ENCODE measurements at places on chromosomes 3 and 15. TPM values are rescaled to one million over a fixed set of nuclear protein-coding genes. Genes with fewer than 3 reads are reported as not detected.

- DNase-seq: peak; percentile 61
Measured at GRCh38 chr15:100131321-100132224, 210.2 kb downstream of the ADAMTS17 start.

DNA sequence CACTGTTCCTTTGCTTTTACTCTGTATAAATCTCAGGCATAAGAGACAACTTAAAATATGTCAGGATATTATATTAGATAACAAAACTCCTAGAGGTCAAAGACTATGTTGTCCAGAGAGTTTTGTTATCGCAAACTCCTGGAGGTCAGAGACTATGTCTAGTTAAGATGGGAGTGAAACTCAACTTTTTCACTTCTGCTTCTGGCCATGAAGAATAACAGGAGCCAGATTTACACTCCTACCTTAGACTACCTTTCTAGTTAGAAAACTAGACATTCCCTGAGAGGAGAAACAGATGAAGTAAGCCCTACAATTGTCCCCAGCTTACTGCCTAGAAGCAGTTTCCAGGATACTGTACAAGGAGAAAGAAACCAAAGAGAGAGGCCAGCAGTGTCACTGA lies 255.4 kb upstream of the UBE2E1 start:
- no peak for DNase-seq

DNA sequence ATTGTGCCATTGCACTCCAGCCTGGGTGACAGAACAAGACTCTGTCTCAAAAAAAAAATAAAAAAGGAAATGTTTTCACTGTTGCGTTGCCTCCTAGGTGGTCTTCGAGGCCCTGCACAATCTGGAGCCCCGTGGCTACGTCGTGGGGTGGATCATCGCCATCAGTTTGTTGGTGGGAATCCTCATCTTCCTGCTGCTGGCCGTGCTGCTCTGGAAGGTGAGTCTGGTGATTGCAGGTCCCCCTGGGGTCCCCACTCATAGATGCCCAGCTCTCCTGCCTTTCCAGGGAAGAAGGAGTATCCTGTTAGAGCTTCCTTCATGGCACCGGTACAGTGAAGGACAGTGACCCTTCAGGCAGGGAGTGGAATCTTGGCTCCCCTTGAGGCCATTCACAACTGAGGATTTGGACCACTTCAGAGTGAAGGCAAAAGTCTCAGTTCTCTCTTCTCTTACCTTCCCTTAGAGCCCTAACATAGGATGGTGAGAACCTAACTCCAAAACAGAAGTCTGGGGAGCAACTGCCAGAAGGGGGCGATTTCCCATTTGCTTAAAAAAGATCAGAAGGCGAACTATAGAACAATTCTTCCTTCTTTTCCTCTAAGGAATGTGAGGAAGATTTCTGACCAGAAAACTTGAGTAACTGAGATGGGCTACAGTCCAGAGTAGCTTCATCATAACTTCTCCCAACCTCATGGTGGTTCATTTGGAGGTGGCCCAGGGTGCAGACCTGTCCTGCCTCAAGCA lies 57.8 kb upstream of the CTDSPL start:
- no peak for DNase-seq

GRCh38 chr3:168585544-168585943 lies 489.8 kb upstream of the GOLIM4 start:
- no peak for DNase-seq

- no peak for DNase-seq
Measured at GRCh38 chr3:43289401-43289800, 3.1 kb downstream of the SNRK start.

- no peak for DNase-seq
Measured at GRCh38 chr3:112351036-112351435, 18.1 kb downstream of the CD200 start.

DNA sequence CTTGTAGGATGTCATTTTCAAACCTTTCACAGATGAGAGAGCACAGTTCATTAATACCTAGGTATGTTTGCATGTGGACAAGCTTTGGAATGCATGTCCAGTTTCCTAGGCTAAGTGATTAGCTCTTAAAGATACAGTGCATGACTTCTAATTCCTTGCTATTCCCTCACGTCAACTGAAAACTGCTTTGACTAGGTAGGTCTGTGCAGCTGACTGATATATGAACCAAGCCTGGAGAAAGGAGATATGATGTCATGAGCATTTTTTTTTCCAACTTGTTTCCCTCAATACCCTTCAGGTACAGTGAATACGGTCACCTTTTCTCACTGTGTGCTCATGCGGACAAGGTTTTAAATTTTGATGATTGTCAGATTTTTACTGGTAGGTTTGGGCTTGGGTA lies 41.6 kb upstream of the TASOR start:
- DNase-seq: no peak

DNA sequence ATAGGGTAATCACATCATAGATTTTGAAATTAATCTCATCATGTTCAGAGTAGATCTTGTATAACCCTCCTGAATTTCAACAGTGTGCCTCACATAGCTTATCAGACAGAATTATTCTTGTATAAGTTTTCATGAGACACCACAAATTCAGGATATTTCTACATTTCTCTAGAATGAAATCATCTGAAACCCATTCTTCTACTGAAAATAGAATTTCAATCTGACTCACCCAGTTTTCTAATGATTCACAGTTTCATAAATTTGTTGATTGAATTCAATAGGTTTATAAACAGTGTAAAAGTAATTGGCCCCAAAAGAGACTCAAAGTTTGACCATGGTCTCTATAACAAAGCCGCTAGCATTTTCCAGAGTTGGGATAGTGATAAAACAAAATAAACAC lies 1082.6 kb upstream of the EPHA6 start:
- DNase-seq: no peak

DNA sequence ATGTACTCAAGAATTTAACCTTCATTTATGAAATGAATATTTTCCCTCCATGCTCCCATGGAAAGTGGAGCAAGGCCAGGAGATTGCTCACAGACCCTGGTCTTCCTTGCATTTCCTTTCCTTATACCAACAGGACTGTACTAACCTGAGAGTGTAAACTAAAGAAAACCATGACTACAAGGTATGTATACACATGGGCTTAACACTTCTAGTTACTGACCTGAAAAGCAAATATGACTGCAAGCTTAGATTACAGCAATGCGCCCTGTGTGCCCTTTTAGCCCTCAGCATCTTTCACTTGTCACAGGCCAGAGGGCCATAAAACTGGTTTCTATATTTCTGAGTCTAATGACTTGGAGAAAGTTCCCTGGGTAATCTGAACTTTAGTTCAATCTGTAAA lies 52.1 kb downstream of the NEK10 start:
- no peak for DNase-seq

DNA sequence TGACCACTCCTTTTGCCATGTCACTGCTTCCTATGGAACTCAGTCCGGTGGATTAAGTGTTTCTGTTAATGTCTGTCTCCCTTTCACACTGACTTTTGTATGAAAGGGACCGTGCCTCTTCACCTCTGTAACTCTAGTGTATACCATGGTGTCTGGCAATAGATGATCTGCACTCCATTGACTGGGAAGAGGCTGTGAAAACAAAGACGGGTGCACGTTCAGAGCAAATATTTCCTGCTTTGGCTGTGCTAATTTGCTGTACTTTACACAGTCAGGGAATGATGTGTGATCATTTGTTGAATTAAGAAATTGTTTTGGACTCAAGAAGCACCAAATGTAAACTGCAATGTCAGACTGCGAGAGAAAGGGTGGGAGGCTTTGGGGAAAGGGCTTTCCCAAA lies 315.2 kb downstream of the RORA start:
- DNase-seq: no peak

DNA sequence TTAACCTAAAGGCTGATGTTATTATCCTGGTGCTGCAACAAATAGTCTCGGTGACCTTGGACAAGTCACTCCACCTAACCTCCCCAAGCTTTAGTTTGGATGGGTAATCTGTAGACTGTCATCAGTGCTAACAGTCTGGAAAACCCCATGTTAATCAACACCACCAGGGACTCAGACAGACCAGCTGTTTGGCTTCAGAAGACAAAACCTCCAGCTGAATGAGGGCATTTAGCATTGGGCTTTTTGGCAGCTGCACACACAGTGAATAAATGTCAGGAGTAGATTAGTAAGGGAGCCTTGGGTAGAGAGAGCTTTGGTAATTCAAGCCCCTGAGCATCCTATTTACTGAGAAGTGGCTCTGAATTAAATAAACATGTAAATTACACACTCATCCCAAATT lies 24.9 kb upstream of the C3orf80 start:
- DNase-seq: no peak

DNA sequence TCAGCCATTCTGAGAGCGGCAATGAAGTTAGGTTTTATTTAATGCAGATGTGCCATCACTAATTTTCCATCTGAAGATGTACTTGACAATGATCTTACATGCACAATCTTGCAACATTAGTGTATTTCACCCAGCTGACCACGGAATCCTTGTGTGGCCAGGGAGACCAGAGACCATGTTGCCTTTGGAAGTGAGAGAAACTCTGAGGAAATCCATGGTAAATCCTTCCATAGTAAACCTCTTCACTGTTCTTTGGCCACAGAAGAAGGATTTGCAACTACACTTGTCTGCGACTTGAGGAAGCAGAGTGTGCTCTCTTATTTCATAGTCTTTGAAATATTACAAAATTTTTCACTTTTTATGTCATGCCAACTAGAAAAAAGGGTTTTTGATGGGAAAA lies 128.4 kb upstream of the IGSF10 start:
- no peak for DNase-seq

DNA sequence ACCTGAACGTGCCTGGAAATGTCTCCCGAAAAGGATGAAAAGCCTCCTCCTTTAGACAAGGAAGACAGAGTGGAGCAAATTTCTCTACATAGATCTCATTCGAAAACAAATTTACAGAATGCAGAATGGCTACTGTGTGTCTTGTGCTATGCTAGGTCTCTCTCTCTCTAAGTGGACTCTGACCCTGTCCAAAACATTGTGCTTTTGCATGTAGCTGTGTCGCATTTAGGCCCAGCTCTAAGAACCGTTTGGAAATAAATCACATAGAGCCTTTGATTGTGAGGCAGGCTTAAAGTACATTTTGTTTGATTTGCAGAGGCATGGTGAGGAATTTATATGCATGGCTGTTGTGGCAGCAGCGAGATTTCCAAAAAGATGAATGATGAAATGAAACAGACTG lies 198.0 kb downstream of the SV2B start:
- no peak for DNase-seq

DNA sequence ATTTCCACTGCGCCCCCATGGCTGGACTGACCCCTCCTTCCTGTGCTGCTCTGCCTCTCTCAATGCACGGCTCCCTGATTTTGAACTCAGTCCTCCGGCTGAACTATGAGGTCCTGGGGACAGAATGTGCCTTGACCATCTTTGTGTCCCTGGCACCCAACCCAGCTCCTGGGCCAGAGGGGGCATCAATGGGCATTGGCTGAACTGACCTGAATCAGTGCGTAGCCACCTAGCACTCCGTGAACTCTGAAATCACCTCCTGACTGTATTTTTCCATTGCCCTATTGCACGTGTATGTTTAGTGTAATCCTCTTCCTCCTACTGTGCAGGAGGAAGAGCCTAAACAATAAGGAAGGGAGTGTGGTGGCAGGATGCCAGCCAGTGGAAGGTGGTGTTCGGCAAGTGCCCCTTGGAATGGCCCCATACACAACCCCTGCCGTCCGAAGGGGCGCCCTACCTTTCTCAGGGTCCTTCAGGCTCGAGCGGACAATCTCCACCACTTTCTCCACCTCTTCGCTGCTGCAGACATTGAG lies 33.5 kb downstream of the BDH1 start:
- DNase-seq: peak; percentile 43

GRCh38 chr3:142065932-142066331 lies 83.4 kb downstream of the TFDP2 start:
- no peak for DNase-seq

GRCh38 chr3:61331929-61332552 lies 80.8 kb upstream of the FHIT start:
- DNase-seq: no peak

- no peak for DNase-seq
Measured at GRCh38 chr15:38554354-38554753, 10.3 kb downstream of the RASGRP1 start.

DNA sequence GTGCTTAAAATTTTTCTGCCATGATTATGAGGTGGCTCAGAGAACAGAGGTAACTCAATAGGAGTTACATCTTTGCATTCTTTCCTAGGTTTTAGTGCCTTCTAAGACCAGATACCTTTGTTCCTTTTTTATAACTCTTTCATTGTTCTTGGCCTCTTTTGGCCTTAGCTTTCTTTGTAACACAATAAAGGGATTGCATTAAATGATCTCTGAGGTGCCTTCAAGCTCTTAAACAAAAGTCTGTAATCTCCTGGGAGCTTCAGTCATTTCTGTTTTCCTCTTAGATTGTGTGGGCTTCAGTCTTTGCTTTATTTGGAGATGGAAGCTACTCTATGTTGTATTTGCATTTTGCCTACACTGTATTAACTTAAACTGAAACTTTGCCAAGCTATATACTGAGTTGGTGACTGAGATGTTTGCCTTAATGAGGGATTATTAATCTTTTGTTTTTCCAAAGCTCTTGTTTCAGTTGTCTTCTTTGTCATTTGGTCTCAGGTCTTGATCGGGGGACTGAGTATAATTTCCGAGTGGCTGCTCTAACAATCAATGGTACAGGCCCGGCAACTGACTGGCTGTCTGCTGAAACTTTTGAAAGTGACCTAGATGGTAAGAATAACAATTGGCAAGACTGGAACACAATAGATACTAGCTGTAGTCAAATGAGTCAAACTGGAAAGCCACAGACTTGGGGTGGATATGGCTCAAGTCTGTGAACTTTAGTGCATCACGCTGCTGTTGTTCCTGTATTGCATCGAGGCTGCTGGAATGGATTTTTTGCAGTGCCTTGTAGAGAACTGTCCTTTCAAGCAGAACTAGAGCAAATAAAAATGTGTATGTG lies 110.3 kb downstream of the HCN4 start:
- DNase-seq: no peak

GRCh38 chr15:78740904-78741274 lies 70.4 kb downstream of the ADAMTS7 start:
- no peak for DNase-seq

DNA sequence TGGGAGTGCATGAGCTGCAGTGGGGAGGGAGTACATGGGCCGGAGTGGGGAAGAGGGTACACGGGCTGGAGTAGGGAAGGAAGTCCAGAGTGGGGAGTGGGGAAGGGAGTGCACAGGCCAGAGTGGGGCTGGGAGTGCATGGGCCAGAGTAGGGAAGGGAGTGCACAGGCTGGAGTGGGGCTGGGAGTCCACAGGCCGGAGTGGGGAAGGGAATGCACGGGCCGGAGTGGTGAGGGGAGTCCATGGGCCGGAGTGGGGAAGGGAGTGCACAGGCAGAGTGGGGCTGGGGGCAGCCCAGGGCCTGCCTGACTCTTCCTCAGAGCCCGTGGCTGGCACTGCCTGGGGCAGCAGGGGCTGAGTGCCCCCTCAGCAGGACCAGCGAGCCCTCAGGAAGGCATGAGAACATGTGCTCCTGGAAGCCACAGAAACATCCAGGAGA lies 40.7 kb downstream of the KLF15 start:
- no peak for DNase-seq

GPR62 gene
- not detected for total RNA-seq

RTP1 gene
- not detected for total RNA-seq

WDR82 gene
- 18.9 TPM for total RNA-seq

TJP1 gene
- 58.8 TPM for total RNA-seq

LIPH gene
- 11.6 TPM for total RNA-seq

SMAD6 gene
- 101 TPM for total RNA-seq

PIGB gene
- 7.2 TPM for total RNA-seq

All from HT-29 (cell line).